ENCODE measurements at places on chromosomes 1 and 21. TPM values are rescaled to one million over a fixed set of nuclear protein-coding genes. Genes with fewer than 3 reads are reported as not detected.

LIX1L gene
- 27.8 TPM for total RNA-seq

HRNR gene
- not detected for total RNA-seq

PDZK1IP1 gene
- not detected for total RNA-seq

CBS gene
- total RNA-seq: 101 TPM

OLIG2 gene
- total RNA-seq: not detected

BTBD19 gene
- 23.4 TPM for total RNA-seq

LCE3D gene
- total RNA-seq: not detected

PRPF38B gene
- total RNA-seq: 16.2 TPM

HSD11B1 gene
- total RNA-seq: 11.6 TPM

OR2W3 gene
- total RNA-seq: 1.8 TPM

ABCG1 gene
- 0.44 TPM for total RNA-seq

DESI2 gene
- 34.1 TPM for total RNA-seq

GUCA2A gene
- total RNA-seq: not detected

FCRL5 gene
- not detected for total RNA-seq

TDRD5 gene
- not detected for total RNA-seq

SPATC1L gene
- 5.3 TPM for total RNA-seq

CELA2B gene
- total RNA-seq: not detected

CTSE gene
- not detected for total RNA-seq

RORC gene
- total RNA-seq: not detected

RGS1 gene
- total RNA-seq: 1.6 TPM

OR2L3 gene
- not detected for total RNA-seq

C4BPA gene
- not detected for total RNA-seq

SLC26A9 gene
- total RNA-seq: not detected

SERINC2 gene
- 17.7 TPM for total RNA-seq

TMEM54 gene
- 29.3 TPM for total RNA-seq

CFHR4 gene
- not detected for total RNA-seq

LCE2B gene
- not detected for total RNA-seq

AMY2A gene
- total RNA-seq: not detected

DHCR24 gene
- 283 TPM for total RNA-seq

PTPRU gene
- 30.9 TPM for total RNA-seq

TLR5 gene
- total RNA-seq: under 0.01 TPM

LEPR gene
- total RNA-seq: 54.3 TPM

FAM43B gene
- not detected for total RNA-seq

OR2T2 gene
- total RNA-seq: not detected

F13B gene
- total RNA-seq: not detected

CHI3L1 gene
- 896 TPM for total RNA-seq

ARHGEF16 gene
- total RNA-seq: 0.57 TPM

CCDC27 gene
- not detected for total RNA-seq

NIBAN1 gene
- 40.5 TPM for total RNA-seq

IGSF9 gene
- not detected for total RNA-seq

SELP gene
- 0.22 TPM for total RNA-seq

GRIK3 gene
- total RNA-seq: not detected

OR2T35 gene
- total RNA-seq: not detected

ADGRL4 gene
- 3.7 TPM for total RNA-seq

ERICH3 gene
- total RNA-seq: not detected

CD2 gene
- total RNA-seq: not detected

CD247 gene
- total RNA-seq: not detected

HFM1 gene
- 0.22 TPM for total RNA-seq

PLA2G4A gene
- 39.7 TPM for total RNA-seq

SPAG17 gene
- total RNA-seq: not detected

KCNH1 gene
- total RNA-seq: 1.1 TPM
